Naive thymus-derived CD8-positive, alpha-beta T cell (primary cell): ENCODE measurements at places on chromosomes 5 and 9. TPM values are rescaled to one million over a fixed set of nuclear protein-coding genes. Genes with fewer than 3 reads are reported as not detected.
A peak's percentile ranks its signal among the peaks of the same experiment; 100 is the strongest.

DNA sequence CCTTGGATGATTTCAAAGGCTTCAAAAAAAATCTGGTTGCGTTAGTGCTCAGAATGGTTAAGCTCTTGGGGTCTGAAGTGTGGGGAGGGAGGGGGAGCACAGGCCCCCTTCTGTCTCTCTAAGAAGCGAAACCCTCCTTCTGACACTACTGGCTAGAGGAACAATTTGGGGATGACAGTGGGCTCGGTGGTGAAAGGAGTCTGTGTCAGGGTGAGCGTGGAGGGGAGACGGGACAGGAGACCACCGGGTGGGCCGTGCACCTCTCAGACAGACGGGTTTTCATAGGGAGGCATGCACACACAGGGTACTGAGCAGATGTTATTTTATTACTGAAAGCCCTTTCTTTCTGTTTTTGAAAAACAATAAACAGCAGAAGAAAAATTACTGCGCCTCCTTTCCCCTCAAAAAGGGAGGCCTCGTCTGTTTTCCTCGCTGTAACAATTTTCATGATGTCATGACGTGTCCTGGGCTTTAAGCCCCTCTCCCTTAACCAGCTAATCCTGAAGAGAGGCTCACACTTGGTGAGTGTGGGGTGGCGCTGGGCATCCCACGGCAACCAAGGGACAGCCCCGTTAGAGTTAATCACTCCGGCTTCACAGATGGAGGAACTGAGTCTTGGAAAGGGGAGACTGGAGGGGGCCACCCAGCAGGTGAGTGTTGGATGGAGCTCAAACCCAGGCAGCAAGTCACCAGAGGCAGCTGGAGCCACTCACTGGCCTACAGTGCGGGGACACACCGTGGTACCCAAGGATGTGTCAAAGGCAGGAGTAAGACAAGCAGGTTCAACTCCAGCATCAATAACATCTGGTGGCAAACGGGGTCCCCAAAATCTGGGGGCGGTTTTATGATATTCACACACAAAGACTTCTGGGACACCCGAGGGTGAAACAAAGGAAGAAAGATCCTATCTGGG lies 53.4 kb downstream of the PTCH1 start:
- peaks cover 41% of the 10 kb centered on the region for H3K36me3 ChIP-seq
- peaks cover 37% of the 10 kb centered on the region for H3K4me1 ChIP-seq
- peak overlapping the region; percentile 82 for H3K27ac ChIP-seq

ANKRD18B gene
- not detected for total RNA-seq

GRCh38 chr5:120848883-120849282 lies 384.8 kb downstream of the PRR16 start:
- H3K4me3 ChIP-seq = no peak overlapping the region
- H3K27ac ChIP-seq = no peak overlapping the region
- H3K36me3 ChIP-seq = no peaks in the 10 kb centered on the region
- no peaks in the 10 kb centered on the region for H3K27me3 ChIP-seq
- H3K4me1 ChIP-seq = no peaks in the 10 kb centered on the region

TAF1L gene
- total RNA-seq = 0.05 TPM

CER1 gene
- not detected for total RNA-seq

- no peak for DNase-seq
- peaks cover 50% of the 10 kb centered on the region for H3K27me3 ChIP-seq
- no peak overlapping the region for H3K27ac ChIP-seq
- no peaks in the 10 kb centered on the region for H3K36me3 ChIP-seq
These were observed 2.5 kb upstream of the WHRN start for GRCh38 chr9:114507726-114508125.

- DNase-seq = no peak
- peaks cover 32% of the 10 kb centered on the region for H3K36me3 ChIP-seq
- peaks cover 11% of the 10 kb centered on the region for H3K4me1 ChIP-seq
- H3K27me3 ChIP-seq = no peaks in the 10 kb centered on the region
- no peak overlapping the region for H3K4me3 ChIP-seq
These were observed 6.5 kb downstream of the AMACR start for GRCh38 chr5:34001241-34001841.

GRCh38 chr9:88251903-88252302 lies 113.6 kb upstream of the SPATA31C2 start:
- peaks cover 27% of the 10 kb centered on the region for H3K36me3 ChIP-seq
- H3K27me3 ChIP-seq = peaks cover 4% of the 10 kb centered on the region
- H3K4me1 ChIP-seq = no peaks in the 10 kb centered on the region
- no peak overlapping the region for H3K4me3 ChIP-seq

DNA sequence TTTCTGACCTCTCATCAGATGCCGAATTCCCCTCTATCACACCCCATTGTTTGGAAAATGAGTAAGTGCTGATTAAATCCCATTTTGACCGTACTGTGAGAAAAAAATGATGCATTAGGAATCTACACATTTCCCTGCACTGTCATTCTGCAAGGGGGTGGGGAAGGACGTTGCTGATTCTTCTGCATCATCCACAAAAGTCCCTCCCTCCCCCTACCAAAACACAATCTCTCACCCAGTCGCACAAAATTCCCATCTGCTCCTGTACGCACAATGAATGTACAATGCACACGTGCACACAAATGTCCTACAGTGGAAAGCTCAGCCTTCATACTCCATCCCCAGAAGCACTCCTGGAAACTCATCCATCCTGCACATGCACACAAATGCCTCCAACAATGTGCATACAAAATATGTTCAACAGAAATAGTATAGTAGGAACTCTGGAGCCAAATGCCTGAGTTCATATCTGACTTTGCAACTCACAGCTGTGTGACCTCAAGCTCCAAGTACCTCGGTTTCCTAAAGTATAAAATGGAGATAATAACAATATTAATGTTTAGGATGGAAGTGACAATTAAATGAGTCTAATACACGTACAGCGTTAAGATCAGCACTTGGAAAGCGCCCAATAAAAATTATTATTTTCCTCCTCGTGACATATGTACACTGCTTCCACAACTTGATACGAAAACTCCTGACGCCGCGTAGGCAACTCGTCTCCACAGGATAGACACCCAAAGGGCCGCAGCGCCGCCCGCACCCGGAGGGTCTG lies 809 bp downstream of the TNIP1 start:
- H3K4me1 ChIP-seq = peaks cover 90% of the 10 kb centered on the region
- no peak for DNase-seq
- peak overlapping the region; percentile 93 for H3K4me3 ChIP-seq
- H3K36me3 ChIP-seq = peaks cover 5% of the 10 kb centered on the region
- H3K27ac ChIP-seq = peak overlapping the region; percentile 89

PCDHGC3 gene
- total RNA-seq = not detected

DNA sequence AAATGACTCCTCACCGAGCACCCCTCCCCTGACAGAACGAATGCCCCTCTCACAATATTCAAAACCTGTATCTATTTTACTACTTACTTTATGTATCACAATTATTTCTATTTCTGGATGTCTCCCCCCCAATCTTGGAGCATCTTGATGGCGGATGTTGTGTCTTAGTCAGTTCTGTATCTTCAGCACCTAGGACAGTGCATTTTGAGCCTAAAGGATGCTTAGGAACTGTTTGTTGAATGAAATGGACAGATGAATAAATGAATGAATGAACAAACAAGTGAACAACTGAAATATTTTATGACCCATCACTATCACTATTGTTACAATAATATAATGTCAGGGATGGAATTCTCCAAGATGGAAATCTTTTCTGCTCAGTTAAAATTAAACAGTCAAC lies 295.7 kb downstream of the DNAH5 start:
- H3K4me1 ChIP-seq = no peaks in the 10 kb centered on the region
- H3K27me3 ChIP-seq = no peaks in the 10 kb centered on the region
- DNase-seq = no peak
- H3K4me3 ChIP-seq = no peak overlapping the region
- H3K36me3 ChIP-seq = no peaks in the 10 kb centered on the region
- no peak overlapping the region for H3K27ac ChIP-seq

DNA sequence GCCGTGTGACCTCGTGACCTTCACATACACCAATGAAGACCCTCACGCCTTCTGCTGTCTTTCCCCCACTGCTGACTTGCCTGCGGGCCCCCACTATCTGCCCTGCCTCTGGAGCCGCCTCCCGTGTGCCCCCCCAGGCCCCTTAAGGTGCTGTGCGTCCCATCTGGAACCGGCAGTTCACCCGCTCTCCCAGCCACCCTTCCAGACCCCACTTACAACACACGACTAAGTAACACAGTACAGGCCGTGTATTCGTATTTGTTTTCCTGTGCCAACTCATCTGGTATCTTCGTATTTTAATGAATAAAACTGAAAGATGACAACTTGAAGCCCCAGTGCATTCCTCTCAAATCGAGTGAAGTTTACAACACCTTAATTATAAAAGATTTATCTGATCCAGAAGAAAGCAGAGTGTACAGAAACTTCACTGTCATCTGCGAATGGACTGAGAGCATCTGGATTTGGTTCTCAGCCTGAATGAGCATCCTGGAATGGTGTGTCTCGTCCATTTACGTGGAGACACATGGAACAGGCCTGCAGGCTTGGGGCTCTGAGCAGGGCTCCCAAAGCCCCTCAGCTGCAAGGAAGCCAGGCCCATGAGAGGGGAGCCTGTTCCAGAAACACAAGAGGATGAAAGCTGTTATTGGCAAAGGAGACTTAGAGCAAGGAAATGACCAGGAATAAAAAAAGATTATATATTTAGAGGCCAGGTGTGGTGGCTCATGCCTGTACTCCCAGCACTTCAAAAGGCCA lies 21.9 kb upstream of the TERT start:
- H3K27me3 ChIP-seq = no peaks in the 10 kb centered on the region
- H3K4me3 ChIP-seq = peak overlapping the region; percentile 80
- DNase-seq = no peak
- no peaks in the 10 kb centered on the region for H3K36me3 ChIP-seq
- peak overlapping the region; percentile 98 for H3K27ac ChIP-seq
- H3K4me1 ChIP-seq = peaks cover 58% of the 10 kb centered on the region
